ENCODE measurements at places on chromosomes 3 and 15. TPM values are rescaled to one million over a fixed set of nuclear protein-coding genes. Genes with fewer than 3 reads are reported as not detected.

Gene SMCO1
- total RNA-seq, result not detected

GRCh38 chr3:71489315-71489761 is 94.2 kb downstream of the FOXP1 start:
- no peaks in the 10 kb centered on the region for H3K36me3 ChIP-seq
- DNase-seq, result no peak
- no peaks in the 10 kb centered on the region for H3K27me3 ChIP-seq
- H3K27ac ChIP-seq, result no peak overlapping the region
- peaks cover 4% of the 10 kb centered on the region for H3K4me1 ChIP-seq

- H3K27me3 ChIP-seq, result peaks cover 4% of the 10 kb centered on the region
- DNase-seq, result no peak
- H3K27ac ChIP-seq, result no peak overlapping the region
- no peaks in the 10 kb centered on the region for H3K4me1 ChIP-seq
Observed at GRCh38 chr15:60135961-60136360, 131.8 kb downstream of the FOXB1 start.

- H3K4me1 ChIP-seq, result peaks cover 9% of the 10 kb centered on the region
- H3K27ac ChIP-seq, result no peak overlapping the region
- no peaks in the 10 kb centered on the region for H3K27me3 ChIP-seq
- H3K4me3 ChIP-seq, result no peak overlapping the region
- H3K36me3 ChIP-seq, result no peaks in the 10 kb centered on the region
- no peak for DNase-seq
Observed at GRCh38 chr3:99761415-99762165, 56.1 kb upstream of the CMSS1 start.

DNA sequence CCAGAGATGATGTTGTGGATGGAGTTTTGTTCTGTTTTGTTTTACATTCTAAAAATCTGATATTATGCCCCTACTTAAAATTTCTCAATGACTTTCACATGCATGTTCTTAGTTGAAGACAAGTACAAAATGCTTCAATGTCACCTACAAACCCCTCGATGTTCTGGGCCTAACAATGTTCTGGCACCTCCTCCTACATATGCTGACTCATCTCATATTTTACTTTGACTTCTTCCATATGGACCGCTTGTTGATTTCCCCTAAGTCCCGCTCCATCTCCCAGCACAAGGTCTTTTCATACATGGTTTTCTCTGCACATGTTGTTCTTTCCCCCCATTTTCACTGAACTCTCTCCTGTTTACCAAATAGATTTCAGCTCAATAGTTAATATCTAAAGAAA is 441.4 kb downstream of the CNTN6 start:
- H3K4me3 ChIP-seq, result no peak overlapping the region
- no peaks in the 10 kb centered on the region for H3K27me3 ChIP-seq
- H3K27ac ChIP-seq, result no peak overlapping the region
- H3K36me3 ChIP-seq, result no peaks in the 10 kb centered on the region
- H3K4me1 ChIP-seq, result no peaks in the 10 kb centered on the region
- DNase-seq, result no peak

DNA sequence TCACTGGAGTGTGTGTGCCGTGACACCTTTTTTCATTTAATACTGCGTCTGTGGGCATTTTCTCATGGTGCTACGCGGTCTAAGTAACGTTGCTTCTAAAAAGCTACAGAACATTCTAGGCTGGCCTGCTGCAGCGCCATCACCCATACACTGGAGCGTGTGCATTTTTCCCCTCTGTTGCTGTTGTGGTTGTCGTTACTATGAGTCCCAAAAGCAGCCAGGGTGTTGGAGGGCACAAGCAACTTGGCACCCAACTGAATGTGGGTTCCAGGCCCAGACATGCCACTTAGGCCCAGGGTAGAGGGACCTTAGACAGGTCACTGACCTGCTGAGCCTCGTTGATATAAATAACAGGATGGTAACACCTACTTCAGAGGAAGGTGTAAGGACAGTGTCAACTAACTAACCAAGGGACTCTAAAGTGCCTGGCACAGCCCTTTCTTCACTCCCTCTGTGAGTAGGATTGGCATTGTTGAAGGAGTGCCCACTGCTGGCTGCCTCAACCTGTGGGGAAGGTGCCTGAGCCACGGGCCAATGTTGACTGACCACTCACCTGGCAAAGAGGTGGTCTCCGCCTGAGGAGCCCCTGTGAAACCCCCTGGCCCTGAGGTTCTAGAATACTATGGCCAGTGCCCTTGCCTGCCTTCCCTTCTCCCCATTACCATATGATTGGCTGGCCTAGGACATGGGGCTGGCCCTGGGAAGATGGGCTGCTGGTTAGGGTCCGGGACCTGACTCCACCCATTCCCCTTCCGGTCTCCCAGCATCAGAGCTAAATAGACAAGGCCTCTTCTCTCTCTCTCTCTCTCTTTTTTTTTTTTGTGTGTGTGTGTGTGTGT is 3.5 kb downstream of the CSK start:
- H3K27ac ChIP-seq, result no peak overlapping the region
- no peaks in the 10 kb centered on the region for H3K27me3 ChIP-seq
- peaks cover 19% of the 10 kb centered on the region for H3K36me3 ChIP-seq
- DNase-seq, result no peak
- H3K4me3 ChIP-seq, result no peak overlapping the region

Gene SERINC4
- 0.15 TPM for total RNA-seq

GRCh38 chr3:68931406-68932149 is 769 bp downstream of the TAFA4 start:
- DNase-seq, result peak; percentile 63
- no peaks in the 10 kb centered on the region for H3K4me1 ChIP-seq
- peak overlapping the region; percentile 67 for H3K4me3 ChIP-seq
- peaks cover 54% of the 10 kb centered on the region for H3K27me3 ChIP-seq
- H3K27ac ChIP-seq, result no peak overlapping the region
- H3K36me3 ChIP-seq, result no peaks in the 10 kb centered on the region
